ENCODE measurements at places on chromosomes 11 and 22.

DNA sequence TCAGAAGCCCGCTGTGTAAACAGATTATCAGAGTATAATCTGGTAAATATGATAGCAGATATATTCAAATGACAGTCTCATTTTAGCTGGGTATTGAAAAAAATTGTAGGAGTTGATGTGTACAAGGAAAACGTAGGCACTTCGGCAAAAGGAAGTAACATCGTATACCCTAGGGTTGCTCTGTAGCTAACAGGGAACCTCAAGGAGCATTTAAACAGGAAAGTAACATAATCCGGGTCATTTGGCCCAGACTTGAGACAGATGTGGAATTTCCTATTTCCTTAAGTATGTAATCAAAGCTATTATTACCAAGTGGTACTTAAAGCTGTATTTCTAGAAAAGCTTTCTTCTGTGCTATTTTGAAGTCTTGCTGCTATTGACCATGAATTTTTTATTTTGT lies 215.6 kb downstream of the DDX10 start:
- H3K4me1 ChIP-seq, result no peaks in the 10 kb centered on the region
- no peak overlapping the region for H3K27ac ChIP-seq
- no peaks in the 10 kb centered on the region for H3K27me3 ChIP-seq
- no peak for DNase-seq
- no peaks in the 10 kb centered on the region for H3K36me3 ChIP-seq

- H3K4me3 ChIP-seq, result no peak overlapping the region
- no peaks in the 10 kb centered on the region for H3K27me3 ChIP-seq
- DNase-seq, result no peak
Observed at GRCh38 chr11:126434950-126435335, 79.5 kb downstream of the ST3GAL4 start.

GRCh38 chr11:74311352-74311926 lies at the start of gene P4HA3:
Gene P4HA3 (minus strand): TSS chr11:74311640. CDS start chr11:74311611, 29 bp downstream.
- no peaks in the 10 kb centered on the region for H3K36me3 ChIP-seq
- H3K4me3 ChIP-seq, result peak within 1 kb of the TSS; percentile 22
- peak; percentile 69 for DNase-seq
- H3K27me3 ChIP-seq, result no peaks in the 10 kb centered on the region

- peak within 1 kb of the TSS; percentile 90 for H3K27ac ChIP-seq
- peak within 1 kb of the TSS; percentile 86 for H3K4me3 ChIP-seq
- peak; percentile 94 for DNase-seq
- no peaks in the 10 kb centered on the region for H3K27me3 ChIP-seq
- H3K36me3 ChIP-seq, result no peaks in the 10 kb centered on the region
Observed at GRCh38 chr11:14358729-14359439, at the start of gene RRAS2. Gene RRAS2 (minus strand): TSS chr11:14359183. CDS start chr11:14358870, 313 bp downstream.

DNA sequence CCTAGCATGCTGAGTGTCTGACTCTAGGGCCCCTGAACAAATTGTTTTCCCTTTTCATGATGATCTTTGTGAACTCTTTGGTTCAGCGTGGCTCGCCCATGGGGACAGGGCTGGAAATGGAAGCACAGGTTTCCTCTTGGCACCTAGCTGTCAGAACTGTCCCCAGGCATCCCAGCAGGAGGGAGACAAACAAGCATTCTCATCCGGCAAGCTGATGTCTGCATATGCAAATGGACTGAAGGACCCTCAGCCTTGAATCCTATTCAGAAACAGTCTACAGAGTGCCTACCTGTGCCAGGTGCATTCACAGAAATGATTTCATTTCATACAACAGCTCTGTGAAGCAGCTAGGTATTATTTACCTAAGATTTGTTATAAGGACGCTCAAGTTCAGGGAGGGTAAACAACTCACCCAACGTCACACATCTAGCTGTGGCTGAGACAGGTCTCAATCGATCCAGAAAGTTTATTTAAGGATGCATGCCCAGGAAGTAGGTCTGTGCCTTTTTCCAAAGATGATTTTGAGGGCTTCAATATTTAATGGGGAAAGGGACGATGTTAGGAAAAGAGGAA lies 176.4 kb downstream of the KIRREL3 start:
- peak overlapping the region; percentile 54 for H3K27ac ChIP-seq
- H3K36me3 ChIP-seq, result no peaks in the 10 kb centered on the region
- H3K4me1 ChIP-seq, result no peaks in the 10 kb centered on the region
- no peak overlapping the region for H3K4me3 ChIP-seq
- H3K27me3 ChIP-seq, result no peaks in the 10 kb centered on the region
- peak; percentile 23 for DNase-seq

- H3K36me3 ChIP-seq, result no peaks in the 10 kb centered on the region
- H3K4me1 ChIP-seq, result peaks cover 25% of the 10 kb centered on the region
- no peak overlapping the region for H3K27ac ChIP-seq
- no peak for DNase-seq
- H3K4me3 ChIP-seq, result no peak overlapping the region
- H3K27me3 ChIP-seq, result no peaks in the 10 kb centered on the region
Observed at GRCh38 chr22:25013607-25014006, 61.1 kb downstream of the KIAA1671 start.

GRCh38 chr22:39392341-39392948 lies 7.1 kb upstream of the TAB1 start:
- no peak for DNase-seq
- H3K36me3 ChIP-seq, result no peaks in the 10 kb centered on the region
- no peaks in the 10 kb centered on the region for H3K27me3 ChIP-seq
- H3K4me1 ChIP-seq, result peaks cover 6% of the 10 kb centered on the region

- peak overlapping the region; percentile 33 for H3K4me3 ChIP-seq
- DNase-seq, result no peak
- no peaks in the 10 kb centered on the region for H3K4me1 ChIP-seq
- H3K27me3 ChIP-seq, result no peaks in the 10 kb centered on the region
- no peak overlapping the region for H3K27ac ChIP-seq
Observed at GRCh38 chr11:121723246-121723741, 270.5 kb upstream of the SORL1-AS1 start.

DNA sequence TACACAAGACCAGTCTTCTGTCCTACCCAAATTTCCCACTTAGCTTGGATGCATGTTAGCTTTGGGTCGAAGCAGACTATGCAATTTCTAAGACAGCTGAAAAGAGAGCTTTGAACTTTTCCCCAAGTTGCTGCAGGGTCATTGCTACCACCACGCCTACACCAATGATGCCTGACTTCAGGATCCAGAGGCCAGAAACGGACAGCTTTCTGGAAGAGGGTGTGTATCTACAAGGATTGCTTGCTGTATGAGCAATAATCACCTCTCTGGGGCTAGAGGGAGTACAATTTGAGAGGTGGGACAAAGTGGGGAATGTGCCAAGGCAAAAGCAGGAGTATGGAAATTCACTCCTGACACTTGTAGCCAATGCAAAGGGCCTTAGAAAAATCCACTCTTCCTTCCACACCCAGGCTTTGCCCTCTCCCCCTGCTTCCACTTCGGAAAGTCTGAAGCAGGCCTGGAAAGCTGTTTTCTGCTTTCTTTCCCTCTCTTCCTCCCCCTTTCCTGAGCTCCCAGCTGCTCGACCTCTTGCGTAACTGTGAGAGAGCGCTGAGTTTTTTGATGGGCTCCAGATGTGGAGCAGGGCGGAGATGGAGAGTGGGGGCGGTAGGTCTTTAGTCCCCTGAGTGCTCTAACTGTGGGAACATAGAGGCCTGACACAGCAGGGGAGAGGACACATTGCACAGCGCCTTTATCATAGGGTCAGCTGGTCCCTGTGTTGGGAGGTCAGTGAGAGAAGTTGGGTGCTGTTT lies 2.1 kb upstream of the PHLDB1 start:
- H3K4me1 ChIP-seq, result peaks cover 42% of the 10 kb centered on the region
- peak; percentile 44 for DNase-seq
- H3K4me3 ChIP-seq, result no peak overlapping the region
- H3K27ac ChIP-seq, result peak overlapping the region; percentile 90
- peaks cover 13% of the 10 kb centered on the region for H3K36me3 ChIP-seq

DNA sequence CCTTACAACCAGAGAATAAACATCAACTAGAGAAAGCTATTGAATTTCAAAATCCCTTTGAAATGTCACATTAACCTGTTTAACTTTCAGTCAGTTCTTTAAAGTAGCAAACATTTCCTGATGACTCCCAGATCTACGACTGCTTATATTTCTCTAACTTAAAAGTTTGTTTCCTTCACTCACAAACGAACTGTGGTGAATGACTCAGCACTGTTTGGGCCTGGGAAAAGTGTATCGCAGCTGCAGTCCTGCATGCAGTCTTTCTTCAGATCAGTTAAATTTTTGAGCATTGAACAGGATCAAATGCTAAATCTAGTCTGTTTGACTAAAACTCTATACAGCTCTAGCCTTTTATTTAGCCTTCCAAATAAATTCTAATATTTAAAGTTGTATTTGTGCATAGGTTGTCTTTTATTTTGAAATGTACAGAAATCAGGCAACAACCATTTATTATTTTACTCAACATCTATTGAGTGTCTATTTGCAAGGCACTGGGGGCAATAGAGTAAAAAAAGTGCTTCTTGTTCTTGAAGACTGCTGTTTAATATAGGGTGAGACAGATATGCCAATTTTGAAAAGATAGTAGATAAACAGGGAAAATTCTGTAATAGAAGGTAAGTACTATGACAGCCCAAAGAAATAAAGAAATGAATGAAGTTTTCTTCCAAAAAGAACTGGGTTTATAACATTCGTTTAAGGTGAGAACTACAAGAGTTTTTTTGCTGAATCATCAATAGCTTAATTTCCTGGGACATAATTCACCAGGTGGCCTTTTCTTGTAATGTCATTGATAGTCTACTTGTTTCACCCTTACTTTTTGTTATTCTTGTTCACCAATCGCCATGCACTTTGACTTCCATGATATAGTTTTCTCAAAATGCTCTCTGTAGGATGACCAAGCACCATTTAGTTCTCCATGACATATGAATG lies 235.4 kb downstream of the METTL15 start:
- no peaks in the 10 kb centered on the region for H3K27me3 ChIP-seq
- H3K27ac ChIP-seq, result no peak overlapping the region
- no peak for DNase-seq

- H3K27me3 ChIP-seq, result peaks cover 11% of the 10 kb centered on the region
- H3K4me1 ChIP-seq, result peaks cover 10% of the 10 kb centered on the region
- H3K27ac ChIP-seq, result no peak overlapping the region
- DNase-seq, result no peak
Observed at GRCh38 chr11:61680622-61681221, 531 bp downstream of the DAGLA start.

DNA sequence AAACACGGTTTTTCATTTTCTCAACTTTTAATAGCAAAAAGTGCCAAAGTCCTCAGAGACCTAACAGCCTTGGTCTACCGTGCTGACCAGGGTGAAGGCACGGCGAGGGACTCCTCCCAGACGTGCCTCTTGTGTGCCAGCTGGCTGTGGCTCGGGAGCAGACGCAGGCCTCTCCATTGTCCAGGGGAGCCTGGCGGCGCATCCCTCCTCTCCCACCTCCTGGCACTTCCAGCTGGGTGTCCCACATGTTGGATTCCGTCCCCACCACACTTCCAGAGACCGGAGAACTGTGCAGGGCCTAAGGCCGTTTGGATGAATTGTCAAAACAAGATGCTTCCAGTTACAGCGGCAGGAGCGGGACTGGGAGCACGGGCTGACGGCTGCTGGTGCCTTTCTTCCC lies 11.6 kb downstream of the CDPF1 start:
- H3K4me1 ChIP-seq, result no peaks in the 10 kb centered on the region
- H3K4me3 ChIP-seq, result no peak overlapping the region
- DNase-seq, result no peak
- H3K27me3 ChIP-seq, result no peaks in the 10 kb centered on the region
- no peak overlapping the region for H3K27ac ChIP-seq
- peaks cover 39% of the 10 kb centered on the region for H3K36me3 ChIP-seq

DNA sequence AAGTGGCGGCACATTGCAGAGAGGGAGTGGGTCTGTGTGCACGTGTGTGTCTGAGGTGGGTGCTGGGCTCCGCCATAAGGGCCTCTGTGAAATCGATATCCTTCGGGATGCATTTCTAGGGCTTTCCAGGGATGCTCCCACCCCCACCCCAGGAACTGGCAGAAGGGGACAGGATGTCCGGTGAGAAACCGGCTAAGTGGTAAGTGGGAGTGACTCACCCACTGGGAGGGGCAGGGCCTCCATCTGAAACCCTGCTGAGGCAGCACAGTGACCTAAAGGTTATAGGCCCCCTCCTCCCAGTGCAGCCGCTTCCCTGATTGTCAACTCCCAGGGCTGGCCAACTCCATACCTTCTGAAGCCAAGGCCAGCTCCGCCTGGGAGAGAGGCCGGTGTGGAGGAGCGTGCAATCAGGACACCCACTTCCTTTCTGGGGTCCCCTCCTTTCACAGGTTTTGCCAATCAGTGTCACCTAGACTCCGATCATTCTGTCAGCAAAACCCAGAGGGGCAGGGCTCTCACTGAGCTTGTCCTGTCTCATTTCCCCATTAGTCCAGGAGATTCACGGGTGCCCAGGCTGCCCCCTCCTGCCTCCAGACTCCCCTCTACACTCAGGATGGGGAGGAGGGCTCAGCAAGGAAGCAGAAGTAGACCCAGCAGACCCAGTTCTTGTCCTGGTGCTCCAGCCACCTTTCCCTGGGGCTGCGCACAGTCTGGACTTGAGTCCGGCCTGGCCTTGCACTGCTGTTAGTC lies 44.5 kb downstream of the NECTIN1 start:
- peaks cover 29% of the 10 kb centered on the region for H3K4me1 ChIP-seq
- no peak overlapping the region for H3K27ac ChIP-seq
- no peaks in the 10 kb centered on the region for H3K36me3 ChIP-seq
- peak; percentile 48 for DNase-seq

- no peaks in the 10 kb centered on the region for H3K27me3 ChIP-seq
- no peak overlapping the region for H3K4me3 ChIP-seq
- peak overlapping the region; percentile 39 for H3K27ac ChIP-seq
Observed at GRCh38 chr11:15580056-15580774, 465.5 kb downstream of the INSC start.

DNA sequence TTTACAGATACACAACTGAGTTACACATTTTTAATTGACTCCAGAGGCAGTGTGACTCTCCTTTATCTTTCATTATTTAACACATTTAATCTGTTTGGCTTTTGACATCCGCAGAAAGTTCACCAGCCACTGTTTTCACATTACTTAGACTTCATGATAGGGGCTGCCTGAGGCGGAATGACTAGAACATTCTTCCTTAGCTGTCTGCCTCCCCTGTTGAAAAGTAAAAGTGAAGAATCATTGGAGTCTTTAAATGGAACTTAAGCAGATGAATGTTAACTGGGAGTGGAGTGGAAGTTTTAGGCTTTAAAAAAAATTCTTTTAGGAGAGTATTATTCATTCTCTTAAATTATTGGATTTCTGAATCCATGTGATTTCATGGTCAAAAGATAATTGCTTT lies 229.2 kb upstream of the MTNR1B start:
- no peak for DNase-seq
- no peak overlapping the region for H3K27ac ChIP-seq
- no peaks in the 10 kb centered on the region for H3K4me1 ChIP-seq
- H3K4me3 ChIP-seq, result no peak overlapping the region
- H3K27me3 ChIP-seq, result no peaks in the 10 kb centered on the region

DNA sequence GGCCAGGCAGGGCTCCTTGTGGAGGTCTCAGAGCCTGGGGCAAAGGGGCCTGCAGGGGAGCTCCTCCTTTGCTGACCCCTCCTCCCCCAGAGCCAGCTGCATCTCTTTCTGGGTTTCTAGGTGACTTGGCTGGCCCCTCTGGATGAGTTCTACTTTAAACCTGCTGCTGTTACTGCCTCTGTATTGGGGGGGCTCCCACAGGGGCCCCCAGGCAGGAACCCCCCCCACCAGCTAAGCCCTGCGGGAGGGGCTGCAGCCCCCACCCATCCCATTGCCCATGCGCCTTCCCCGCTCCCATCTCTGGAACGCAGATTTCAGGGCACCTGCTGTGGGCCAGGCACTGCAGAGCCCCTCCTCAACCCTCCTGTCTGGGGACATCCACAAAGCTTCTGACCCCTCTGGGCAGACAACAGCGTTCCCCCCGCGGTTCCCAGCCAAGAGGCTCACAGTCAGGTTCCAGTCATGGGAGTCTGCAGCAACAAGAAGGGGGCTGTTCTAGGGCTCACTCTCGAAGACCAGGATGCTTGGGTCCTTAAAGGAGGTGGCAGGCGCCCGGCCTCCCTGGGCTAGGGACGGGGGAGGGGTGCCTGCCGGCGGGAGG lies 815 bp upstream of the PLCB3 start:
- H3K4me1 ChIP-seq, result peaks cover 55% of the 10 kb centered on the region
- H3K4me3 ChIP-seq, result peak overlapping the region; percentile 56
- peak; percentile 46 for DNase-seq
- H3K27me3 ChIP-seq, result no peaks in the 10 kb centered on the region
- H3K36me3 ChIP-seq, result peaks cover 14% of the 10 kb centered on the region

Measured in upper lobe of left lung (tissue), 6 donors.